ENCODE measurements at places on chromosomes 13 and 19.

GRCh38 chr19:46211201-46211881 is 18.2 kb upstream of the IGFL1 start:
- no peak for DNase-seq

- DNase-seq: no peak
Measured at GRCh38 chr13:46553521-46553885, 533 bp downstream of the LRCH1 start.

DNA sequence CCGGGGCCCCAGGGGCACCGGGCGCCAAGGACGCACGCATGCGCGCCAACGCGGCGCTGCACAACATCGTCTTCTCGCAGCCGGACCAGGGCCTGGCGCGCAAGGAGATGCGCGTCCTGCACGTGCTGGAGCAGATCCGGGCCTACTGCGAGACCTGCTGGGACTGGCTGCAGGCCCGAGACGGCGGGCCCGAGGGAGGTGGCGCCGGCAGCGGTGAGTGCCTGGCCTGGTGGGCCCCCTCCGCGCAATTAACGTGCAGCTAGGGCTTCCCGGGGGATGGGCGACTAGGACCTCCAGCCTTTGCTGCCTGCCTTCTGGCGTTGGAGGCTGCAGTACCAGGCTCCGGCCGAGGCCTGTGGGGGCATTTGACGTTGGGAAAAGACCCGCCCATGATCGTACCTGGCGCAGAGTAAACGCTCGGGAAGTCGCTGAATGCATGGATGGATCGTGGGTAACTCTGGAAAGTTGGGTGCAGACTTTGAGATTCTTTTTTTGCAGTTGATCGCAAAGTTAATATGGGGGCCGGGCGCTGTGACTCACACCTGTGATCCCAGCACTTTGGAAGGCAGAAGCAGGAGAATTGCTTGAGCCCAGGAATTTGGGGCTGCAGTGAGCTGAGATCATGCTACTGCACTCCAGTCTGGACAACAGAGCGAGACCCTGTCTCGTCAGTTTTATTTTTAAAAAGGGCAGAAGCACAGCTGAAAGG is 7.3 kb downstream of the APC2 start:
- DNase-seq: no peak

DNA sequence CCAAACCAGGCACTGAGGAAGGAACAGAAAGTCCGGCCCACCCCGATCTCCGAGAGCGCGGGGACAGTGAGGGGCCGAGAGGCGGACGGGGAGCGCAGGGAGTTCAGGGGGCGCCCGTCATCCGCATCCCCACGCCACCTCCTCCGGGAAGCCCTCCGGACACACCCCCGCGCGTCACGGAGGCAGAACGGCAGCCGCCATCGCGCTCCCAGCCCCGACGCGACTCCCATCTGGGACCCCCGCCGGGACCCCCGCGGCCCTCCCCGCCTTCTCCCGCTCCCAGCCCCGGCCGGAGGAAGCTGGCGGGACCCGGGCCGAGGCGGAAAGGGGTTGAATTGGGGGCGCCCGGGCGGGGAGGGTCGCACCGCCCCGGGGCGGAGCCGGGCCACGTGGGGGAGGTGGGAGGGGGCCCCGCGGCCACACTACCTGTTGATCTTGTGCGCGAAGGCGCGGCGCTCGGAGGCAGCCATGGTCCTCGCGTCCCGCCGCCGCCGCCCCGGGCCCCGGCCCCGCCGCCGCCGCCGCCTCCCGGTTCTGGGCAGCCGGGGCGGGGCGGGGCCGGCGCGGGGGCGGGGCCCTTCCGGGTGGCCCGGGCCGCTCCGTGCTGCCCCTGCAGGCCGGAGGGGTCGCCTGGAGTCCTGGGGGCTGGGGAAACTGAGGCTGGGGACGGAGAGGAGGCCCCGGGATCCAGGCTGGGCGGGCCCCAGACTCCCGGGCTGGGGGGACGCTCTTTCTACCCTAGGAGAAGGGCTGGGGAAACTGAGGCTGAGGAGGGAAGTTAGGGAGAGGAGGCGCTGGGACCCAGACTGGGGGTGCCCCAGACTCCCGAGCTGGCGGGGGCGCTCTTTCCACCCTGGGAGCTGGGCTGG is at the start of gene DOCK6:
Gene DOCK6, minus strand, starts transcription at position 554 of the 869 bp plus-strand sequence. Its CDS starts 84 bp downstream, at position 470.
- no peak for DNase-seq

DNA sequence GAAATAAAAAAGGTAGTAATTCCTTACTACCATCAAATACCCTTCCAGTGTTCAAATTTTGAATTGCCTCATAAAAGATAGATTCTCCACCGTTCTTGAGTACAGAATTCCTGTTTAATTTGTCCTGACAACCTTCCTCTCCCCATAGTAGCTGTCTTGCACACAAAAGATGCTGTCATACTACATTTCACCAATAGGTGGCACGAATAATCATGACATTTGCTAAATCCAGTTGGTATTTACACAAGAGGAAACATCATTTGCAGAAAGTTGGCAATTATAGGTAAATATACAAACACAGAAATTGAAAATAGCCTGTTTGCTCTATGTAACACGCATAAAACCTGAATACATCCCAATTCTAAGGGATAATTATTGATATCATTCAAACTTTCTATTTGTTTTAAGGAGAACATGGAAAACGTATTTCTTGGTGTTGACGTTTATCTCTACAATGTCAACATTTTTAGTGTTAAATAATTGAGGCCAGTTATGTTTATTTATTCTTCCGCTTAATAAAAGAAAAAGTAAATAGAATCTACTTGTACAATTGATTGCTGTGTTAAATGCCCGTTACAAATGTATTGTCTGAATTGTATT is 58.3 kb upstream of the CLDN10 start:
- no peak for DNase-seq

GRCh38 chr13:99382428-99383133 is 75.4 kb upstream of the GPR183 start:
- DNase-seq: no peak

DNA sequence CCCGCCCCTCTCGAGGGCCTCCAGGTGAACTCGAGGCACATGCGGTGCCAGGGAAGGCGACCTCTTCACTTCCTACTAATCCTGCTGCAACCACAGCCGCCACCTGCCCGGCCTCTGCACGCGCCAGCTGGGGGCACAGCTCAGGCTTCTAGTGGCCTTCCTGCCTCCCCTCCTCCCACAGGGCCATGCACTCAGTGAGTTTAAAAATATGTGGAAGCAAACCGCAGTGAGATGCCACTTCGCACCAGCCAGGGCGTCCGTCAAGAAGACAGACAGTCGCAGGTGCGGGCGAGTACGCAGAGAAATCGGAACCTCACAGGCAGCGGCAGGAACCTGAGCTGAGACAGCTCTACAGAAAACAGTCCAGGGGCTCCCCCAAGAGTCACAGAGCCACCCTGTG is 10.4 kb downstream of the LMNB2 start:
- DNase-seq: no peak

GRCh38 chr19:50377517-50377916 is 1.3 kb downstream of the NR1H2 start:
- no peak for DNase-seq

- DNase-seq: no peak
Measured at GRCh38 chr19:29999490-29999889, 57.5 kb downstream of the URI1 start.

- no peak for DNase-seq
Measured at GRCh38 chr13:62305756-62306155, 890.1 kb upstream of the PCDH20 start.

GRCh38 chr13:29546662-29547061 is 48.8 kb downstream of the SLC7A1 start:
- no peak for DNase-seq

DNA sequence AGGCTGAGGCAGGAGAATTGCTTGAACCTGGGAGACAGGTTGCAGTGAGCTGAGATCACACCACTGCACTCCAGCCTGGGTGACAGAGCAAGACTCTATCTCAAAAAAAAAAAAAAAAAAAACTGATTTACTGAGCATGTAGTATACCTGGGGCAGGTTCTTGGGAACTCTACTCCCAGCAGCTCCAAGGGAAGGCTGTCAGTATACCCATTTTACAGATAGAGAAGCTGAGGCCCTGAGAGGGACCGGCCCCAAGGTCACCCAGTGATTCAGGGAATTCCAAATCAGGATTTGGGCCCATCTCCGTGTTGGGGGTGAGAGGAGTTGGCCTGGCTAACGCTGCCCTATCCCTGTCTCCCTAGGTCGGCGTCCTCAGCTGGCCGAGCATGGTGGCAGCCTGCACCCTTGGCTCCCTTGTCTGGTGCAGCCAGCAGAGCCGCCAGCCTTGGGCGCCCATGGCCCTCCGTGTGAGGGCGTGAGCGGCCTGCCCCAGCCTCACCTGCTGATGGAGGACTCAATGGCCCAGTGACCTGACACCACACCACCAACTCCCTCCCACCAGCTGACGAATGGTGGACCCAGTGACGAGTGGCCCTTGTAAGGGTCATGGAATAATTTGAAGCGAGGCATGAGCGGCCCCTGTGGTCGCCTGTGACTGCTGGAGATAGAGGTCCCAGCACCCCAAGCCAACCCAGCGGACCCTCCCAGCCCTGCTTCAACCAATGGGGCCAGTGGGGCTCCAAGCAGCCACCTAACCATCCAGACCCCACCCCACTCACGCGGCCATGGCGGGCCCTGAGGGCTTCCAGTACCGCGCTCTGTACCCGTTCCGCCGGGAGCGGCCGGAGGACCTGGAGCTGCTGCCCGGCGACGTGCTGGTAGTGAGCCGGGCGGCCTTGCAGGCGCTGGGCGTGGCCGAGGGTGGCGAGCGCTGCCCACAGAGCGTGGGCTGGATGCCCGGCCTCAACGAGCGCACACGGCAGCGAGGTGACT is 2.4 kb downstream of the PIK3R2 start:
- DNase-seq: no peak

GRCh38 chr13:44786756-44787155 is 202.5 kb downstream of the NUFIP1 start:
- DNase-seq: no peak

DNA sequence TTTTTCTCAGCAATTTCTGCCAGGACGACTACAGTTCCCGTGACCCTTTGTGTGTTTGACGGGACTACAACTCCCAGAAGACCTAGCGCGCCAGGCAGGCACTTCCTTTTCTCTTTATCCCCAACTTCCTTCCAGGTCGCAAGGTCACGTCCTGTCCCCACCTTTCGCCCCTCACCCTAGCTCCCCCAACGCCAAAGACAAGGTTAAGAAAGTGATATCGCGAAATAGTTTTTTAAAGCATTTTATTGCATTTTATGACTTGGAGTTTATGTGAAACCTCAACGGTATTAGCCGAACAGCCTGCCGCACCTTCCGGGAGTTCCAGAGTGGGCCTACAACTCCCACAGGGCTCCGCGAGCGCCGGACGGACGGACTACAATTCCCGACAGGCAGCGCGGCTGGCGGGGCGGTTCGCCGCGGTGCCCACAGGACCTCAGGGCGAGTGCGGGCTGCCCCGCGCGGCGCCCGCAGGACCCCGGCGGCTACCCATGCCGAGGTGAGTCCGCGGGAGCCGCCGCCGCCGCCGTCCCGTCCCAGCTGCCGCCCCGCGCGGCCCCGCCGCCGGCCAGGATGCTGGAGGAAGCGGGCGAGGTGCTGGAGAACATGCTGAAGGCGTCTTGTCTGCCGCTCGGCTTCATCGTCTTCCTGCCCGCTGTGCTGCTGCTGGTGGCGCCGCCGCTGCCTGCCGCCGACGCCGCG is at the start of gene NCLN:
Gene NCLN, plus strand, starts transcription at position 470 of the 699 bp plus-strand sequence. Its CDS starts 101 bp downstream, at position 571.
- DNase-seq: peak; percentile 91

DNA sequence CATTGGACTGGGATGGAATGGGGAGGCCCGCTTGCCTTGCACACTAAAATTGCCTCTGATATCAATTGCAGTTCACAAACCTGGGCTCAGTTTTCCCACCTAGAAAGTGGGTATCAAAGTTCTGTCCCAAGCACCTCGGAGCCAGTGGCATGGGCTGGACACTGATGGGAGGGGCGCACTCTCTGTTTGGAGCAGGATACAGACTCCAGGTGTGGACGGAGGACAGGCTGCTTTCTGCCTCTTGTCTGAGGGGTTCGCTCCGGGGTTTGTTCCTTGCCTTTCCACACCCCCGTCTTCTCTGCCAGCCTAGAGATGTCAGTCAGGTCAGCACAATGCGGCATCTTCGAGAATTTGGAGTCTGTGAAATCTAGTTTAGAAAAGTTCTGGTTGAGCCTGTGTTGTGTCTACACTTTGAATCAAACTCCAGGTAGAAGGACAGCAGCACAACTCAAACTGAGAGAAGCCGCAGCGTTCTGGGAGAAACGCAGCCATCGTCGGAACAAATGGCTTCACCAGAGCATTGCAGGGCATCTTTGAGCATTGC is 141.9 kb downstream of the TEX29 start:
- DNase-seq: no peak

DNA sequence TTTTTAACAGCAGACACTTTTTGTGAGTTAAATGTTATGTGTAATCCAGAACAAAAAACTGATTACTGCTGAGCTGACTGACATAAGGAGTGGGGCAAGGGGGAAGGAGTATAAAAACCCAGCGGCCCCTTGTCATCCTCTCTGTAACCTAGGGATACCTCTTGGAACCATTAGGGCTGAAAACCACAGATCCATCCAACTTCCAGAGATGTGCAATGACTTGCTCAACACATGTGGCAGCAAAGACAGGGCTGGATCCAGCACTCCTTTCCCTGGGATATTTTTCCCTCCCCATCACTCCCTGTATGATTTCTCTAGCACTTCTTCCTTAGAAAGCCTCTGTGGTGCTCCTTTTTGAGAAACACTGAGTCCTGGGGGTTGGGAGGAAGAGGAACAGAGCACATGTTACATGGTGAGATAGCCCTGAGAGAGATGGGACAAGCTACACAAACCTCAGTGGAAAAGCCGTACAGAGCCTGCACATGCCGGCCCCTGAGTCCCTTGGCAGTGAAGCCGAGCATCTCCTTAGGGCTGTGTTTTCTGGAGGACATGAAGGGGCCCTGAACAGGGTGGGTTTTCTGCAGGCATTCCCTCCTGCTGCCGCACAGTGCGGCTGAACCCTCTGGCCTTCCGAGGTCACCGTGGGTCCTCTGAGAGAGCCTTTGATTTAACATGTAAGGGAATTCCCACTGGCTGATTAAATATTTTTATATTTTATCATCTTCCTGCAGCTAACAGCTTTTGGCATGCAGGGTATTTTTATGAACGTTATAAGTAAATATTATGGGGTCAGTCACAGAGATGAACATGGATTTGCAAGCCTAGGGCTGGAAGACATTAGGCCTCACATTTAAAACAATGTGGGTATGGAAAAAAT is 219.9 kb downstream of the COG6 start:
- no peak for DNase-seq

DNA sequence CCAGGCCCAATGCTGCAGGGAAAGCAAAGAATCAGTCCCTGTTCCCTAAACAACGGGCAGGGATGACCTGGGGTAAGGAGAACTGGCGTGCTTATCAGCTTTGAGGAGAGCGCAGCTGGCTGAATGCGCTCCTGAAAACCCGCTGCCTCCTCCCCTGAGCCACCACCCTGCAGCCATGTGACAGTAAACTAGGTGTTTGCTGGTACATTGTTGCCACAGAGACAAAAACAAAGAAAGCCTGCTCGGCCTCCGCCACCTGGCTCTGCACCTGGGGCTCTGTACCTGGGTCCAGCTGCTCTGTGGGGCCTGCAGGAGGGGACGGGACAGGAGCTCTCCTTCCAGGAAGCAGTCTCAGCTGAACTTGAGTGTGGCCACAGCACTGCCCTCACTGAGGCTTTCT is 21.8 kb downstream of the MCF2L start:
- no peak for DNase-seq

- no peak for DNase-seq
Measured at GRCh38 chr13:81872581-81872980, 1531.7 kb upstream of the SPRY2 start.
